Stimulated activated CD8-positive, alpha-beta memory T cell treated with anti-CD3 and anti-CD28 coated beads, Interleukin-4, amount 100 ng/mL, for 24 hours (primary cell): ENCODE measurements at places on chromosomes 2 and 18.

- DNase-seq: no peak
These were observed 57.1 kb upstream of the OTOF start for GRCh38 chr2:26534865-26535662.

DNA sequence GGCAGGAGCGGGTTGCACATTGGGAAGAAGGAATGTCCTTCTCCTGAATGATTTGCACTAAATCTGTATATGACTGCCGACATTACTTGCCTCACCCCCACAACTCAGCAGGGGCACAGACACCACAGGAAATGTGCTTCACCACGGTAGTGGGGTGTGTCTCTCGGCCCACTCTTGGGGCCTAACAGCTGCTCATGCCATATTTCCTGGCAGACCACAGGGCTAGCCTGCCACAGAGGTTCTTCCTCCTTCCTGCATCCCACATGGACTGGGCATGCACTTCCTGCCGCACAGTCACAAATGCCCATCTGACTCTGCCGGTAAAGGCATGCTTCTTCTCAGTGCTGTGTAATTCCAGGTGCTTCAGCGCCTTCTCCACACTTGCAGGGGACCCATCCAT lies 10.3 kb upstream of the PAPOLG start:
- no peak for DNase-seq

GRCh38 chr18:58230438-58231179 lies 186.6 kb downstream of the NEDD4L start:
- no peak for DNase-seq

GRCh38 chr2:231677632-231678104 lies 30.7 kb upstream of the PTMA start:
- peak; percentile 72 for DNase-seq

DNA sequence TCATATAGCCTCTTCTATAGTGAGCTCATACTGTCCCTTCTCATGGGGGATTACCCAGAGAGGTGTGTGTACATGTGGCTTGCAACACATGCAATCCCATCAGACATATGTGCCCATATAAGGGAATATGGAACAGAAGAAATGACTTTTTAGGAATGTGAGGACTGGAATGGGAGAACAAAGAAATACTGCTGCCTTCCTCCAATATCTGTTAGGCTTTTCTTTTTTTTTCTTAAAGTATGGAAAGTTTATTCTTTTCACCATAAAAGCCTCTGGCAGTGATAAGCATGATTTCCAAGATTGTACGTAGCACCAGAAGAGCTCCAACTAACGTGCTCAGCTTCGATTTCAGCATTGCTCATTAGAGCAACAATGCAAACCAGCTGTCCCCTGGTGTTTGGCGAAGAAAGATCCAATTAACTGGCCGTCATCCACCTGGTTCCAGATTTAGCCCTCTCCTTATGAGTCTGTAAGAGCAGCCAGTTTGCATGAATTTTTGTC lies 113.6 kb downstream of the ADCYAP1 start:
- DNase-seq: no peak

GRCh38 chr2:105886029-105886454 lies 141.3 kb downstream of the NCK2 start:
- no peak for DNase-seq

DNA sequence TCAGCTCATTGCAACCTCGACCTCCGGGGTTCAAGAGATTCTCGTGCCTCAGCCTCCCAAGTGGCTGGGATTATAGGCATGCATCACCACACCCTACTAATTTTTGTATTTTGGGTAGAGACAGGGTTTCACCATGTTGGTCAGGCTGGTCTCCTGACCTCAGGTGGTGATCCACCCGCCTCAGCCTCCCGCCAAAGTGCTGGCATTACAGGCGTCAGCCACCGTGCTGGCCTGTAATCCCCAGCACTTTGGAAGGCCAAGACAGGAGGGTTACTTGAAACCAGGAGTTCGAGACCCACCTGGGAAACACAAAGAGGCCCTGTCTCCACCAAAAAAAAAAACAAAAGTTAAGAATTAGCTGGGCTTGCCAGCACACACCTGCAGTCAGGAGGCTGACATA lies 18.5 kb downstream of the USP34 start:
- no peak for DNase-seq
